ENCODE measurements at places on chromosomes 5 and 9.

GRCh38 chr9:20087481-20087880 is 298.6 kb upstream of the SLC24A2 start:
- no peak for DNase-seq

GRCh38 chr9:137521405-137521985 is 28.7 kb downstream of the PNPLA7 start:
- DNase-seq, result no peak

GRCh38 chr5:176781638-176782570 is 28.5 kb upstream of the UNC5A start:
- no peak for DNase-seq

DNA sequence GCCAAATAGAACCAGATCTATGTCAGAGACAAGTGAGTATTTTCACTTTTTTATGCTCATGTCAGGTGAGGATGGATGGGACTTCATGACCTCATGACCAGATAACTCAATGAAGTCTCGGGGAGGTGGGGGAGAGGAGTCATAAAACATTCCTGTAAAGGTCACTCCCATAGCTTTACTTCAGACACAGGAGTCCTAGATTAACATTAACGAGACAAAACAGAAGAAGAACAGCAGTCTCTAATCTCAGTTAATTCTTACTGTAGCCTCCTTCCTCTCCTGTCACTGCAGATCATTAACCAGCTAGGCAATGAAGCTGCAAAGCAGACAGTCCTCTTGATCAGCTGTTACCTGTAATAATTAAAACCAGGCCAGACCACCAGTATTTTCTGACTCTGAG is 11.2 kb downstream of the CRHBP start:
- no peak for DNase-seq

GRCh38 chr9:38185647-38186403 is 116.8 kb upstream of the SHB start:
- no peak for DNase-seq
